NCI-H1436 treated with DMSO at 0.1 percent for 48 hours (cell line): ENCODE measurements at places on chromosomes 5 and 9.

DNA sequence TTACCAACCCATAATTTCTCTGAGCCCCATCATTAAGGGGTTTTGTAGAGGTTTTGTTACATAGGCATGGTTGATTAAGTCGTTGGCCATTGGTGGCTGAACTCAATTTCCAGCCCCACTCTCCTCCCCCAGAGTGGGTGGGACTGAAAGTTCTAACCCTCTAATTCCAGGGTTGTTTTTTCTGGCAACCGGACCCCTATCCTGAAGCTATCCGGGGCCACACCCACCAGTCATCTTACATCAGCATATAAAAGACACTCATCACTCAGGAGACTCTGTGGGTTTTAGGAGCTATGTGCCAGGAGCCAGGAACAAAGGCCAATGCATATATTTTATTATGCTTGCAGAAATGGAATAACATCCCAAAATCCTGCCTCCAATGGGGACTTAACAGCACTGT, 186.0 kb downstream of the NXNL2 start:
- DNase-seq: no peak

DNA sequence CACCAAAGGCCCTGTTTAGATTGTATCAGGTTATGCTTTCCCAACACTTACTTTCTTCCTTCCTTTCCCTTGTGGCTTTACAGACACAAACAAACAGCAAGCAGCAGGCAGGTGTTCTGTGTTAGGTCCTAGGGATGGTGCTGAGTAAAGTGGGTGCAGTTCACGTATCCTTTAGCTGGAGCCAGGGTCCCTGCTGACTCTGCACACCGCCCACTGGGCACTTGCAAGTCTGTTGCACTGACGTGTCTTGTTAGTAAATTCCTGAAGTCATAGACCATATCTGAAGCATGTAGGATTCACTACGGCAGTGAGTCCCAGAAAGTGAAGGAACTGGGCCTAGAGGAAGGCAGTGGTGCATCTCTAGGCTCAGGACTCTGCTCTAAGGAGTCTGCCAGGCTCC, 96.5 kb downstream of the DAPK1 start:
- no peak for DNase-seq

DNA sequence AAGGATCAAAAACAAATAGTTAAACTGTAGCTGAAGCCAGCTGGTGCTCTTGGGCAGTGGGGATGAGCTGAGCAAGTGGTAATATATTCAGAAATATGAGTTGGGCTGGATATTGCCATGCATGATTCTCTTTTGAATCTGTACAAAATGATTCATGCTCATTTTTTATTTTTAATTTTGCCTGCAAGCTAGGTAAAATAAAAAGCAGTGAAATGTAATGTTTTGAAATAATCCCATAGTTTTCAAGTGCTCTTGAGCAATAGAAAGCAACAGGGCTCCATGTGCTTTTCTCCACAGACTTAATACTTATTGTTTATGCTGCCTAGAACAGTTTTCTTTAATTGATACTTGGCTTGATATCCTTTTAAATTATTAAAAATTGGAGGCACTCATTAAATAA, 489.3 kb downstream of the TLE4 start:
- no peak for DNase-seq

GRCh38 chr5:114311968-114312367, 49.9 kb upstream of the KCNN2 start:
- no peak for DNase-seq

DNA sequence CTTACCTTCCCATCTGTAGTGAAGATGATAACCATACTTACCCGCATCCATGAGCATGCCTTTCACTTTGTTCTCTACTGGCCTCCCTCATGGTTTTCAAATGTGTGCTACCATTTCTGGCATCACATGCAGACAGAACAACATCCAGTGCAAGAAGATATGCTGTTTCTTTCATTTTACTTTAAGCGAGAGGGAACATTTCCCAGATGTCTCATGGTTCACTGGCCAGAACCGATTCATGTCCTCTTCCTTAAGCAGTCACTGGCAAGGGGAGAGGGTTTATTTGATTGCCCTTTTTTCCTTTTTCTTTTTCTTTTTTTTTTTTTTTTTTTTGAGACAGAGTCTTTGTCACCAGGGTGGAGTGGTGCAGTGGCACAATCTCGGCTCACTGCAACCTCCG, 37.7 kb downstream of the ARRDC3 start:
- DNase-seq: no peak

DNA sequence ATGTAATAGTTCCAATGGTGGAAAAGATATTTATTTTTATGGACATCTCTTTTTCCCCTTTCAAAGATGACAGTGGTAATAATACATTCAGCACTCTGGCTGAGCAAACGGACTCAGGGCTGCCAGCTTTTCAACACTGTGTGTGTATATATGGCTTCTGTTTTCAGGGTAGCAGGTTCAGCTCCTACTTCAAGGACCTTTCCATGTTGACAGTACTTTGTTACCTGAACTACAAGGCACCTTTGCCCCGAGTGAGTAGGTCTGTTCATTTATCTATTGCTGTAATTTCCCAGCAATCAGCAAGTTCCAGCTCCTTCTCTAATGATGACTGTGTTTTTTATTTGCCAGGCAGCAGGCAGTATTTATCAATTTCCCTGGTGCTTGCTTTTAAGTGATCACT, 387.4 kb upstream of the KIF2A start:
- no peak for DNase-seq

DNA sequence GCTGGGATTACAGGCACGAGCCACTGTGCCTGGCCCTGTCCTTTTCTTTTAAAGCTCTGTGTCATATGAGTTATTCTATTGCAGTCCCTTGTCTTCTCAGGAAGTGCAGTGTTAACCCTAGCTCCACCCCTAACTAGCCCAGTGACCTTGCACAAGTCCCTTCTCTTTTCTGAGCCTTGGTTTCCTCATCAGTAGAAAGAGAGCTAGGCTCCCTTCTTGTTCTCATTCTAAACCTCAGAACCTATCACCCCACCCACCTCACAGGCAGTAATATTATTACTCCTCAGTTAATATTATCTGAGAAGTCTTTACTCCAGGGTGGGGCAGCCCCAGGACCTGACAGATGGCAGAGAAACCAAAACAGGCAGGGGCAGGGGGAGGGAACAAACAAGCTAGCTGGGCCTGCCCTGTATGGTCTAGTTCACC, 7.2 kb downstream of the CYFIP2 start:
- DNase-seq: no peak

DNA sequence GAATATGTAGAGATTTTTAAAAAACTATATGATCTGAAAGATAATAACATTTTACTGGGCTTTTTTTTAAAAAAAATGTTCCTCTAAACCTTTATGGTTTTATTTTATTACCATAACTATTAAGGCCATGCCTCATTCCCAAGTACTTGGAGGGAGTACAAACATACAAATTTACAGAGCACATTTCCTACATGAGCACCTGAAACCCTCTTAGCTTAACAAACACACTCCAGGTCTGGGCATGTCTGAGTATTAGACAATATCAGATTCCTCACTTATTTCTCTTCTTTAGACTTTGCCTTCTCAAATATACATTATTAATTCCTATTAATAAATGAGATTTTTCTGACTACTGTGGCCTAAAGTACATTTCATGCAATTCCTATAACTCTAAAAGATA, 319.2 kb downstream of the SLCO4C1 start:
- no peak for DNase-seq

DNA sequence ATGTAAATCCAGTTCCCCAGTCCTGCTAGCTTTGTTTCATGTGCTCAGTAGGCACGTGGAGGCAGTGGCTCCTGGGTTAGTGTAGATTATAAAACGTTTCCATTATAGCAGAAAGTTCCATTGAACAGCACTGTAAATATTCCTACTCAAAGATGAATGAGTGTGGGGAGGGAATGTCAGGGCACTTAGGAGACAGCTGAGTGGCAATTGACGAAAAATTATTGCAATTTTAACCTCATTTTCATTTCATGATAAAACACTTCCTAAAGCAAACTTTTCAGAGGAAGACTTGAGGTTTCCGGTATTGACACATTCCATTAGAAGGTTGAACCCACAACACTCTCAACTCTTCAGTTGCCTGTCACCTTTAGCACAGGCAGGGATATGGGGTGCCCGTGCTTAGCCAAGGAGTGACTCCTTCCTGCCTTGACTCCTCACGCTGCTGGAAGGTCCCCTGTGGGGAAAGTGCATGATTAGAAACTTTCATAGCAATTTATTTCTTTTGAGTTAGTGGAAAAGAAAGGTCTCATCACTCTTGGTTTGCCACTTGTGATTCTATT, 41.2 kb downstream of the SLC46A2 start:
- no peak for DNase-seq

GRCh38 chr9:133460405-133461175, 812 bp downstream of the CACFD1 start:
- DNase-seq: peak; percentile 42

- DNase-seq: no peak
Observed at GRCh38 chr9:124202447-124202971, 55.2 kb upstream of the NEK6 start.

- no peak for DNase-seq
Observed at GRCh38 chr5:82925061-82925411, 152.2 kb downstream of the TMEM167A start.

DNA sequence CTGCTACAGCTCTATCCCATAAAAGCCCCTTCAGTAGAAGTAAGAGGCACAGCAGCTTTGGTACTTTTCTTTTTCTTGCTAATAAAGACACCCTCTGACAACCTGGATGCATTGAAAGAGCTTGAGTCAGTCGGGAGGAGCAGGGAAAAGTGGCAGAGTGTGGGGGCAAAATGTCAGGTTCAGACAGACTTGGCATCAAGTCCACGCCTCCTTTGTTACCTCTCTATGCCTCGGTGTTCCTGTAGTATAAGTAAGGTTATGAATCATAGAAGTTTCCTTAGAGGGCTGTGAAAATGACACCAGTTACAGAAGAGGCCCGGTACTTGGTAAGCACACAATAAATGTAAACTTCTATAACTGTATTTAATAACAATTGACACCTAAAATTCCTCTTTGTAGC, 133.9 kb downstream of the ESM1 start:
- DNase-seq: no peak

DNA sequence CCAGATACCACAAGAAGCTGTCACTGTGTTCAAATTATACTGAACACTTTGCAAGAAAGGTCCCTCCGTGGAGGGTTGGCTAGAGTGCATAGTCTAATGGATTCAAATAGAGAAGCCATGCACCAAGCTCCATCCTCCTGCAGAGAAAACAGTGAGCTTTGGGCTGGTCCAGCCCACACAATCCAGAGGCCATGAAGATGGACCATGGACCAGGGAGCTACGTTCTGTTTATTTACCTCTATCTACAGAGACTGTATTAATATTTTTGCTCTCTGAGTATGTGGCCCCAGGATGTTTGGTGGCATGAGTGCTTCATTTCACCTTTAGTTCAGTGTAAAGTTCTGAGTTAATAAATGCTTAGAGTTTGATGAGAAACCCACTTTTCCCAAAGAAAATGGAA, 114.8 kb upstream of the PJA2 start:
- DNase-seq: no peak
